ENCODE measurements at places on chromosomes 5 and 9.

DNA sequence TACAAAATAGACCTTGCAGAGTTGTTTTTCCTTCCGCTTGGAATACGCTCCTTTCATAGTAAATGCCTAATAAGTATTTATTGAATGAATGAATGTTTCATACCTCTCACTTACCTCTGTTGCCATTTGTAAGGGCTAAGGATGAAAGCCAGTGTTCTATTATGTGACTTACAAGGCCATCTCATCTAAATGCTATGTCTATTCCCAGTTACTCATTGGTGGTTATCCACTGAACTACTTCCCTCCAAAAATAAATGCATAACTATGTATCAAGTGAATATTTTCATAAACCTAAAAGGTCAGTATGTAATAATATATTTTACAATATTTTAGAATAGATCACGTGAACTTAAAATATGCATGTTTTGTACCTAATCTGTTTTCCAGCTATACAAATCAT lies 670.5 kb upstream of the RGMB start:
- no peak for DNase-seq

- no peak for DNase-seq
Measured at GRCh38 chr5:143064218-143064641, 294.1 kb downstream of the ARHGAP26 start.

- no peak for DNase-seq
Measured at GRCh38 chr5:136199408-136199807, 6.4 kb upstream of the SMIM32 start.

DNA sequence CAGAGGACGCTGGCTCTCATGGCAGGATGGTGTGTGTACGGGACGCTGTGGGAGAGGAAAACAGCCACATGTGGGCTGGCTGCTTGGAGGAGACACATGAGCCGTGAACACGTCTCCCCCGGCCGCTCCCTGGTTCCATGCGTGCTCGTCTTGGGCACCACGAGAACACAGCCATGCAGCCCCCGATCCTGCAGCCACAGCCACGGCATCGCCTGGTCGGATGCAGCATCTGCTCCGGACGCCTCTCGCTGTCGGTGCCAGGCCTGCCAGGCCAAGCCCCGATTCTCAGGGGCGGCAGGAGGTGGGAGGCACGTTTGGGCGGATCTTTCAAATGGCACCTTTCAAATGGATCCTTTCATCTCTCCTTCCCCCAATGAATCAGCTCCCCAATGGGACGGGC lies 3.2 kb downstream of the LCN10 start:
- no peak for DNase-seq

- no peak for DNase-seq
Measured at GRCh38 chr9:89533411-89534095, 35.6 kb upstream of the SEMA4D start.

DNA sequence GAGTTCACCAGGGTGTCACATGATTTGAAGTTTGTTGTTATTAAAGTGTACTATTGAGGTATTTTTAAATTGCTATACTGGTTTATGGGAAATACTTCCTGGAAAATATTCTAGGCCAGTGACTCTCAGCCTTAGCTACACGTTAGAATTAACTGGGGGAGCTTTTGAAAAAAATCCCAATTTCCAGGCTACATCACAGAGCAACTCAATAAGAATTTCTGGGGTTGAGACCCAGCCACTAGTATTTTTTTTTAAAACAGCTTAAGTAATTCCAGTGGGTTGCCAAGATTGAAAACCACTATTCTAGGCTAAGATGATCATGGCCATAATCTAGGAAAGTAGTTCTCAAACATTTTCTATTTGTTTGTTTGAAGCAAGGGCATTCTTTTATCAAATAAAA lies 142.9 kb upstream of the GRIA1 start:
- DNase-seq: no peak

- no peak for DNase-seq
Measured at GRCh38 chr5:100890461-100891008, 12.5 kb downstream of the ST8SIA4 start.

GRCh38 chr5:57442080-57442839 lies 40.4 kb downstream of the ACTBL2 start:
- DNase-seq: no peak

- DNase-seq: no peak
Measured at GRCh38 chr5:138469540-138470321, 4.5 kb downstream of the EGR1 start.

DNA sequence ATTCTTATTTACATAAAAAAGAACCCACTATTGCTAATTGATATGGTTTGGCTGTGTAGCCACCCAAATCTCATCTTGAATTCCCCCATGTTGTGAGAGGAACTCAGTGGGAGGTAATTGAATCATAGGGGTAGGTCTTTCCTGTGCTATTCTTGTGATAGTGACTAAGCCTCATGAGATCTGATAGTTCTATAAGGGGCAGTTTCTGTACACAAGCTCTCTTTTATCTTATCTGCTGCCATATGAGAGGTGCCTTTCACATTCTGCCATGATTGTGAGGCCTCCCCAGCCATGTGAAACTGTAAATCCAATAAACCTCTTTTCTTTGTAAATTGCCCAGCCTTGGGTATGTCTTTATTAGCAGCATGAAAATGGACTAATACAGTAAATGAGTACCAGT lies 58.2 kb upstream of the PRR16 start:
- DNase-seq: no peak

- DNase-seq: no peak
Measured at GRCh38 chr5:148998174-148998797, 64.6 kb downstream of the SH3TC2 start.

GRCh38 chr5:107099506-107099905 lies 571.2 kb downstream of the EFNA5 start:
- no peak for DNase-seq

DNA sequence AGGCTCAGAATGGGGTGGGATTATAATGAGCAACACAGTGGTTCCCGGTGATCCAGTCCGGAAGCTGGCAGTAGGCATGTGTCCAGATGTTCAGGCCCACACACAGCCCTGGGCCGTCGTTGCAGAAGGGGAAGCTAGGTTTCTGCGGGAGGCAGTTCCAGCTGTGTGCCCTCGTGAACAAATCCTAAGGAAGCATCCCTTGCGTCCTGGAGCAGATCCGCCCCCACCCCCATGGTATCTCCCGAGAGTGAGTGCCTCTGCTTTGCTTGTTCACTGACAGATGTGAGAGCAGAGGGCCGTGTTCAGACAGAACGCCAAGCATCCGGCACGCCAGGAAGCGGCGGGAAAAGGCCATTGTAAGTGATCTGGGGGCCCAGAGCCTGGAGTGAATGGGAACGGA lies 104.8 kb downstream of the PDE6A start:
- no peak for DNase-seq

- no peak for DNase-seq
Measured at GRCh38 chr5:26625099-26625498, 413.3 kb downstream of the CDH9 start.
